ENCODE measurements at places on chromosomes 12 and 14.

GRCh38 chr12:123474485-123475245 is 16.7 kb downstream of the SNRNP35 start:
- DNase-seq: peak; percentile 66

- DNase-seq: no peak
These were observed 50.0 kb downstream of the SOCS2 start for GRCh38 chr12:93622485-93622884.

- DNase-seq: peak; percentile 48
These were observed 445 bp downstream of the CERS5 start for GRCh38 chr12:50166799-50167048.

GRCh38 chr14:82345184-82345583 is 811.5 kb upstream of the SEL1L start:
- DNase-seq: no peak

DNA sequence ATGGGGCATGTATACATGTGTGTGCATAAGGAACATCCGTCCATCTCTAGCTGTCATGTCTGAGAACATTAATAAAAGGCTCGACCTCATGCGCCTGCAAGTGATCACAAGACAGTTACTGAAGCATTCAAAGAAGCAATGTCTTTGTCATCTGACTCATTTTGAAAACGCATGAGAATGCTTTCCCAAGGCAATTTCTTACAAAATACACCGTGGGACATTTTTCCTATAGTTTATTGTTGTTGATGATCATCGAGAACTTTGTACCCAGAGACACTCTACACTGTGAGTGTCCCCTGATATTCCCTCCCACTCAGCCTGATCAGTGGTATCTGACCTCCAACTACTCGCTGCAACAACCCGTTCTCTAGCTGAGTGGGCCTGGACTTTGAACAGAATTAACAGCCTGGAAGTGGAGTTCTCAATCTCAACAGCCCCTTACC is 68.1 kb downstream of the ETV6 start:
- no peak for DNase-seq

- DNase-seq: no peak
These were observed 81.6 kb downstream of the PTGER2 start for GRCh38 chr14:52395728-52396127.

DNA sequence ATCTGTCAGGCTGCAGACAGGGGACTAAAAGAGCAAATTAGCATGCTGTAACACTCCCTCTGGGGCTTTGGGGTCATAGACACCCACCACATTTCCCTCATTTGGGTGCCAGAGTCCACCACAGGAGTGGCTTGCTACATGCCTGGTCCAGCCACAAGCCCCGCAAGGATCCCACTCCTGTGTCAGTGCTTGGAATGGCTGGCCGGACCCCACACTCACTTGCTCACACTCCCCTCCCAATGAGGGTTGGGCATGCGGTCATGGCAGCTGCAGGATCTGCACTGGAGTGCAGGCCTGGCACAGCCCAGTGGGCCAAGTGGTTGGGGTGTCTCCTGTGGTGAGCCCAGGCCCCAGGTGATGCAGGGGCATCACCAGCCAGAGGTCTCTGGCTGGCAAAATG is 59.9 kb downstream of the TSPAN19 start:
- DNase-seq: no peak

DNA sequence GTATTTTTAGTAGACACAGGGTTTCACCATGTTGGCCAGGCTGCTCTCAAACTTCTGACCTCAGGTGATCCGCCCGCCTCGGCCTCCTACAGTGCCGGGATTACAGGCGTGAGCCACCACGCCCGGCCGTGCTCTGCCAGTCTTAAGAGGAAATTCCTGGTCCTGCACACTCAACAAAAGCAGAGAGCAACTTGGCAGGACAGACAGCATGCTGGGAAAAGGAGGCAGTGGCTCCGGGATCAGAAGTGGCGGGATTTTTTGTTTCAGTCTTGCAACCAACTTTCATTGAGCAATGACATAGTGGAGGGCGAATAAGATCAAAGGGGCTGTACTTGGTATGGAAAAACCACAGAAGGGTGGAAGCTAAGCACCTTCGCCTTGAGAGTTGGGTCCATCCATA is 2.1 kb downstream of the CKAP4 start:
- peak; percentile 58 for DNase-seq

DNA sequence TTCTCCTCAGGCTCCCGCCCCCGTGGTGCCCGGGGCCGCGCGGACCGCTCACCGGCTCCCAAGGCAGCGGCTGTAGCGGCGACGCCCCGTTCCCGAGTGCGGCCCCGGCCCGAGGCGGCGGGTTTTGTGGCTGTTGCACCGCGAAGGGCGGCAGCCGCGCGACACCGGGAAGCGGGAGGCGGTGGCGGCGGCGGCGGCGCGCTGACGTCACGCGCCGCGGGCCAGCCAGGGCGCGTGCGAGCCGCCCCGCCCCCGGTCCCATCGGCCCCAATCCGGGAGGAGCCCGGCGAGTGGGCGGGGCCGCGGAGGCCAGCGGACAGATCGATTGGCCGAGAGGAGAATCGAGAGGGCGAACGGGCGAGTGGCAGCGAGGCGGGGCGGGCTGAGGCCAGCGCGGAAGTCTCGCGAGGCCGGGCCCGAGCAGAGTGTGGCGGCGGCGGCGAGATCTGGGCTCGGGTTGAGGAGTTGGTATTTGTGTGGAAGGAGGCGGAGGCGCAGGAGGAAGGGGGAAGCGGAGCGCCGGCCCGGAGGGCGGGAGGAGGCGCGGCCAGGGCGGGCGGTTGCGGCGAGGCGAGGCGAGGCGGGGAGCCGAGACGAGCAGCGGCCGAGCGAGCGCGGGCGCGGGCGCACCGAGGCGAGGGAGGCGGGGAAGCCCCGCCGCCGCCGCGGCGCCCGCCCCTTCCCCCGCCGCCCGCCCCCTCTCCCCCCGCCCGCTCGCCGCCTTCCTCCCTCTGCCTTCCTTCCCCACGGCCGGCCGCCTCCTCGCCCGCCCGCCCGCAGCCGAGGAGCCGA is at the start of gene YY1:
Gene YY1, plus strand, starts transcription at position 726 of the 792 bp plus-strand sequence. CDS start 101 bp downstream, outside the sequence.
- peak; percentile 100 for DNase-seq

DNA sequence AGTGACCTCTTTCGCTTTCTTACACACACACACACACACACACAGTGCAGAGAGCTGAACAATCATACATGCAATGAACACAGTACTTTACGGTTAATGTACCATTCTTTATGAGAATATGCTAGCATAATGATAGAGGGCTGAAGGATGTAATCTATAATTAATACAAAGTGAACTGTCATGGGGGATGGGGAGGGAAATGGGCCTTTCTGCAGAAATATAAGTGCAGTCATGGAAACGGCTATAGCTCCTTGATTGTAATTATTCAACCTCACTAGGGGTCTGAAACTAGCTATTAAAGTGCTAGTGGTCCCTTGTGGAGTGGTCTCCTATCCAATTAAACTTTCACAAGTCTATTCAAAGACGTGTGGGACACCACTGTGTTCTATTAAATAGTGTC is 443.2 kb upstream of the FOXG1 start:
- DNase-seq: no peak

GRCh38 chr12:122135437-122136031 is 38.5 kb downstream of the IL31 start:
- DNase-seq: no peak

DNA sequence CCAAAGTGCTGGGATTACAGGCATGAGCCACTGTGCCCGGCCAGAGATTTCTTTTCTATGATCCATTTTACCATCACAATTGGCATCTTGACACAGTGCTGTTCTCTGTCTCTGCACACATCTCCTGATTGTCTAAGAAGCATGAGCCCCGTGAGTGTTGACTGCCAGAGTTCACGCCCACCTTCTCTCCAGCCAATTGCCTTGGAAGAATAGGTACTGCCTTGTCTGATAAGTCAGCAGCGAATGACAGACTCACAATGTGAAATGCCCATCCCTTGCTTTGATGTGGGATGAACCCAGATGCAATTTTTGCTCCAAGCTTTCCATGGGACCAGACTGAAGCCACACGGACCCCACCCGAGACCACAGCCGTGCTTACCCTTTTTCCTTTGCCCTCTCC is 19.3 kb downstream of the EIF5 start:
- DNase-seq: no peak

DNA sequence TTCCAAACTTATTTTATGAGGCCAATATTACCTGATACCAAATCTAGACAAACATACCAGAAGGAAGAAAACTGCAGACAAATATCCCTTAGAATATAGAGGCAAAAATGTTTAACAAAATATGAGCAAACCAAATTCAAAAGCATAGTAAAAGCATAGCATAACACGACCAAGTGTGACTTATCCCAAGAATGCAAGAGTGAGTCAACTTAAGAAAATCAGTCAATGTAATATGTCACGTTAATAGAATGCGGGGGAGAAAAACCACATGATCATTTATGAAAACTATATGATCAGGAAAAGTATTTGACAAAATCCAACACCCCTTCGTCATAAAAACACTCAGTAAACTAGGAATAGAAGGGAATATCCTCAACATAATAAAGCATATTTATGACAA is 217.3 kb downstream of the ADGRD1 start:
- DNase-seq: no peak

GRCh38 chr12:47721431-47721973 is 3.8 kb downstream of the ENDOU start:
- no peak for DNase-seq

- DNase-seq: no peak
These were observed 131.3 kb downstream of the PTPRO start for GRCh38 chr12:15453613-15454012.

- no peak for DNase-seq
These were observed 329.1 kb upstream of the ATP2B1 start for GRCh38 chr12:90037740-90038139.

- no peak for DNase-seq
These were observed 13.4 kb downstream of the AKAP5 start for GRCh38 chr14:64478634-64479250.

DNA sequence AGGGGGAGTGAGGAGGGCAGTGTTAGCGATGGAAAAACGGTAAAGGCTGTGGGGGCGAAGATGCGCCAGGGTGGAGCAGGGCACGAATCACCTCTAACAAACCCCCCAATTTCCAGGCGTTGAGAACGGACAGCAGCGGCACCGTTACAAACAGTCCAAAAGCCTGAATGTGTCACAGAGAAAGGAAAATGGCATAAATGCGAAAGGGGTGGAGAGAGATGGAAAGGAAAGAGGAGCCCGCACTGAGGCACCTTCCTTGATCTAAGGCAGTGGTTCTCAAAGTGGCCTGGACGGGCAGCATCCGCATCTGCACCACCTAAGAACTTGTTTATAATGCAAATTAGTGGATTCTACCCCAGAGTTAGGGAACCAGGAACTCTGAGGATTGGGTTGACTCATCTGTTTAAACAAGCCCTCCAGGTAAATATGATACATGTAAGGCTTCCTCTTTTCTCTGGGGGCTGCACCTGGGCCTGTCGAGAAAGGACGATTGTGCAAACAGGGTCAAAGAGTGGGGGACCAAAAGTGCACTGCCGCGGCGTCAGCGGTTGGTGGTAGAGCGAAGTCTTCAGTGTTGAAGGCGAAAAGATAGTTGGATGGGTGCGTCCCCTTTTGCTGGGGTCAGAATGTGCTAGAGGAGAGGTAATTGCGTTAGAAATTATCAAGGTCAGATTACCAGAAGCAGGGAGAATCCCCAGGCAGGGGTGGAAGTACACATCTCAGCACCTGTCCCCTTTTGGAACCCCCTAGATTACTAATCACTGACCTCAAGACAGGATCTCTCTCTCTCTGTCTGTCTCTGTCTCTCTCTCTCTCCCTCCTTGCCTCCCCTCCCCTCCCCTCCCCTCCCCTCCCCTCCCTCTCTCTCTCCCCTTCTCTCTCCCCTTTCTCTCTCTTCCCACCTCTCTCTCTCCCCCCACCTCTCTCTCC is 1.3 kb upstream of the KCNH5 start:
- DNase-seq: no peak

DNA sequence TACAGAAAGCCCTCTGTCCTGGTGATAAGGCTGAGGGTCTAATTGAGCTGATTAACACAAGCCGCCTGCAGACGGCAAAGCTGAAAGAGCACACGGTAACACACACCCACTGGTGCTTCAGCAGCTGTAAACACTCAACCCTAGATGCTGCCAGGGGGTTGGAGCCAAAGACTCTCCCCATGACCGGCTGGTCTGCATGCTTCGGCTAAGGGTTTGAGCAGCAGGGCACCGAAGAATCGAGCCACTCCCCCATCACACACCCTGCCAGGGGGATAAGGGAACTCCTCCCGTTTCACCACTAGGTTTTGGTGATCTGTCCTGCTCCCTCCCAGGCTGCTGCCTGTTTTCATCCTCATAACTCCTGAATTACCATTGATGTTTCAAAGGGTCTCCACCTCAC is 141.0 kb upstream of the OVCH1 start:
- no peak for DNase-seq

- DNase-seq: no peak
These were observed 142.8 kb downstream of the PAWR start for GRCh38 chr12:79547735-79548609.

DNA sequence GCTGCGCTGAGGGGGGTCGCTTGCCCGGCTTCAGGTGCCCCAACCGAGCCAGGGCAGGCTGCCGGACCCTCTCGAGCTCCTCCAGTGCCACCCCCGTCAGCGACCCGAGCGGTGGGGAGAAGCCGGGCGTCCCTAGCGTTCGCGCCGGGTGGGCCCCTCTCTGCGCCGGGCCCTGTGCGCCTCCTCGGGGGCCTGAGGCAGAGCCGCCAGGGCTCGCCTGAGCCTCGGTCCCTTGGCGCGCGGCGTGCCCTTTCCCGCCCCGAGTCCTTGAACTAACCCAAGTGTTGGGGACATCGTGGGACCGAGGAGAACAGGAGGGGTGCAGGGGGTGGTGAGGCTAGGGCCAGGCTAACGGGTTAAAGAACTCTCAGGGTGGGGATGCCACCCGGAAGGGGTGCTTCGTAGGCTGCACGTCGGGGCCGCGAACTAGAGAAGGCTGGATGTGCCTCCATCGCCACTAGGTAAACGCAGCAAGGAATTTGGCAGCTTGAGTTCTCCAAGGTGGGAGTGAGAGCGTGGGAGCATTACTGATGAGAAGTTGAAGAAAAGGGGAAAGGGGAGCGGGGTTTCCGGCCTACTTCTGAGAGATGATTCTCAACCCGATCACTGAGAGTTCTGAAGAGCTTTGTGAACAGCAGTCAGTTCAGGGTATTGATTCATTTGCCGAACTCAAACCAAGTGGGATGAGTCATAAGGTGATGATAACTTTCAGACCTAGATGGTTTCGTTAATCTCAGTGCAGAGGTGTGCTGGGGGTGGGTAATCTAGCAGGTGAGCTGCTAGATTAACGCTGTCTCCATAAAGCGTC is 618 bp downstream of the RNF34 start:
- no peak for DNase-seq

DNA sequence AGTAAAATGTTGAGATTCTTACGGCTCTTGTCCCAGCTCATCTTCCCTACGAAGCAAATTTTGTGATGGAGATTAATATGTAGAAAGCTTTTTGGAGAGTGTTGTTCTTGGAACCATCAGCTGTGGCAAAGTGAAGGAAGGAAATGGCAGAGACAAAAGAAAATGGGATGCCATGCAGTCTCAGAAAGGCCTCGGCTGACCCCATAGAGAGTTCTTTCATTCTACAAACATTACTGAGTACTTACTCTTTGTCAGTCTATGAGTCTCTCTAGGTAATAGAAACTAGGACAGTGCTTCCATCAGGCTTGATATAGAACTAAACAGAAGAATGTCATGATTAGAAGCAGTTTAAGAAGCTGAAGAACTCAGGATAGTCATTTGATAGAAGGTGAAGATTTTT is 134.1 kb downstream of the PLEKHA5 start:
- no peak for DNase-seq

- DNase-seq: no peak
These were observed 1151.7 kb downstream of the VRK1 start for GRCh38 chr14:97948841-97949240.

All from heart left ventricle (tissue), 16 donors.